LNCaP clone FGC (cell line): ENCODE measurements at places on chromosomes 3 and 15.

GRCh38 chr3:192482809-192483208 is 244.5 kb downstream of the FGF12 start:
- DNase-seq: no peak

DNA sequence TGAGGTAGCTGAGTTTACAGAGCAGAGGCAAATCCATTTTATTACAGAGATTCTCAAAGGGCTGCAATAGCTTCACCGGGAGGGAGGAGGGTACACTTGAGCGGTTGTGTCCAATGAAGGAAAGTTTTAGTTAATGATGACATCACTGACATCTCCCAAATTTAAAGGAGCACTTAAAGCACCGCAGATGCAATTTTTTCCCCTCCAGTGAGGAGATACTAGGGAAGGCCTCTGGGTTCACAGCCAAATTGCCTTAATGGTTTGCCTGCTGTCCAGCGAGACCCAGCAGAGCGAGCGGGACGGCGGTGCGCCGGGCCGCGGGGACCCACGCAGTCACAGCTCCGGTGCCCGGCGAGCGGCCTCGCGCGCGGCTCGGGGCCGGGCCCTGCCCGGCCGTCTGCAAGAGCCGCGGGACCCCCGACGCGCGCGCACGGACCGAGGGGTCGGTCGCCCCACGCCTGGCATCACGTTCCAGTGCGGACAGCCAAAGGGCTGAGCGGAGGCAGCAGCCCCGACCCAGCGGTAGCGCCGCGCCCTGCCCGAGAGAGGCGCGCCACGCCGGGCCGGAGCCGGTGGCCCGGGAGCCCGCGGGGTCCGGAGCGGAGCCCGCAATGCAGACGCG is 160.5 kb upstream of the CHRNA7 start:
- DNase-seq: no peak

DNA sequence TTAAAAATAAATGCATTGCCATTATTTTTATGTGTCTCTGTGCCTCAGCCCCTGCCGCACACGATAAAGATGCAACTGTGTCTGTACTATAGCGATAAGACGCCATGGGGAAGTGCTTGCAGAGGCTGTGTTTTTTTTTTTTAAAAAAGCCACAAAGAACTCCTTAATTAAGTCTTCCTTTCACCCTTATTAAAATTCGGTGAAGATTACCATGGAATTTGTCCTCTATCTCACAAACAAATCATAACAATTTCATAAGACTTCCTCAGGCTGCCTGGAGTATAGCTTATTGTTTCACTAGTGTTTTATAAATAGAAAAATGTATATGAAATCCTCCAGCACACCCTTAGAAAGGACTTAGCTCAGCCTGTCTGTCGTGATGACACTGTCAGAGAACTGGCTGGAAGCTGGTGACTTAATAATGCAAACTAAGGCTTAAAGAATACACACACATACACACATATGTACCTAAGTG is 374.8 kb upstream of the SLCO3A1 start:
- no peak for DNase-seq

GRCh38 chr15:39594446-39595337 is 13.8 kb downstream of the THBS1 start:
- DNase-seq: no peak

- DNase-seq: peak; percentile 31
Measured at GRCh38 chr3:181329024-181329423, 339.5 kb upstream of the DNAJC19 start.

DNA sequence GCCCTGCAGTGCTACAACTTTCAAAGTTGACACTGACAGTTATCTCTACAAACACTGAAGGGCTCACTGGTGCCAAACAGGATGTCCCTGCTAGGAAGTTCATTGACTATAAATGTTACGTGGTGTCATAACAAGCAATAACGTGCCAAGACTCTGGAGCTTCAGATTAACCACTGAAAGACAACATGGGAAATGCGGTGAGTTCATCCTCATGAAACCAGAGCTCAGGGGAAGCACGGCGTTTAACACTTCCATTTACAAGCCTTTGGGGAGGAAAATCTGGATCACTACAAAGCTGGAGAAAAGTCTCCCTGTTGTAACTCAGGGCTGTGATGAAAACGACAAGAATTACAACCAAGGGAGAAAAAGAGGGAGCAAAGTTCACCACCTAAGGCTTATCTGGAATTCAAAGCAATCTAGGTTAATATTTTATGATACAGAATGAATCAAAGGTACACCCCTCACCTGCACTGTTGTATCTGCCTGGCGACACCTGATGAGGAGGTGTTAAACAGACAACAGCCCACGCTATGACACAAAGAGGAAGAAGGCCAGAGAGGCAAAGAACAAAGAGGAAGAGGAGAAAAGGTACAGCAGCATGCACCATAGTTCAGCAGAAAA is 27.0 kb downstream of the SHQ1 start:
- DNase-seq: peak; percentile 98

DNA sequence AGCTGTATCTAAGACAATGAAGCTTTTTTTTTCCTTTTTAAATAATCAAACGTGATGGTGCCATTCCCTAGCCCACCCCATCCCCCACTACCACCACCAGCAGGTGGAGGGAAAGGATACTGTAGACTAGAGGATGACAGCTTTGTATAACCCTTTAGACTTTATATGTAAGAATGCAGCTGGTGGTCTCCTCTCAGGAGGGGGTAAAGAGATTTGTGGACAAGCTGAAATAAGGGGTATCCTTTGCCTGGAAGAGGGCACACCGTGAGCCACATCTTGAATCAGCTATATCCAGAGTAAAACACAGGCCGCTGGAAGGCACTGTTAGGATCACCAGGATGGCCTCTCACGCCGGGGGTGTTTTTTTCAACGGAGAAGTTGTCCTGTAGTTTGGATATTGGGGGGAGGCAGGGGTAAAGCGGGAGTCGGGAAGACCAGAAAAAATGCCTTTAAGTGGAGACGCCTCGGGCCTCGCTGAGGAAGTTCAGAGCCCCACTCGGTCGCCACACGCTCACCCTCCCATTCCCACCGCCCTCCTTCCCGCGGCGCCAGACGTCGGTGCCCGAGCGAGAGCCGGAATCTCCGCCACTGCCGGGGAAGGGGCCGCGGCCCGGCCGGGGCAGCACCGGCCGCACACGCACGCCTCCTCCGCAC is 986 bp downstream of the KPNA4 start:
- DNase-seq: no peak

GRCh38 chr3:10263646-10264363 is 15.5 kb downstream of the TATDN2 start:
- DNase-seq: no peak

DNA sequence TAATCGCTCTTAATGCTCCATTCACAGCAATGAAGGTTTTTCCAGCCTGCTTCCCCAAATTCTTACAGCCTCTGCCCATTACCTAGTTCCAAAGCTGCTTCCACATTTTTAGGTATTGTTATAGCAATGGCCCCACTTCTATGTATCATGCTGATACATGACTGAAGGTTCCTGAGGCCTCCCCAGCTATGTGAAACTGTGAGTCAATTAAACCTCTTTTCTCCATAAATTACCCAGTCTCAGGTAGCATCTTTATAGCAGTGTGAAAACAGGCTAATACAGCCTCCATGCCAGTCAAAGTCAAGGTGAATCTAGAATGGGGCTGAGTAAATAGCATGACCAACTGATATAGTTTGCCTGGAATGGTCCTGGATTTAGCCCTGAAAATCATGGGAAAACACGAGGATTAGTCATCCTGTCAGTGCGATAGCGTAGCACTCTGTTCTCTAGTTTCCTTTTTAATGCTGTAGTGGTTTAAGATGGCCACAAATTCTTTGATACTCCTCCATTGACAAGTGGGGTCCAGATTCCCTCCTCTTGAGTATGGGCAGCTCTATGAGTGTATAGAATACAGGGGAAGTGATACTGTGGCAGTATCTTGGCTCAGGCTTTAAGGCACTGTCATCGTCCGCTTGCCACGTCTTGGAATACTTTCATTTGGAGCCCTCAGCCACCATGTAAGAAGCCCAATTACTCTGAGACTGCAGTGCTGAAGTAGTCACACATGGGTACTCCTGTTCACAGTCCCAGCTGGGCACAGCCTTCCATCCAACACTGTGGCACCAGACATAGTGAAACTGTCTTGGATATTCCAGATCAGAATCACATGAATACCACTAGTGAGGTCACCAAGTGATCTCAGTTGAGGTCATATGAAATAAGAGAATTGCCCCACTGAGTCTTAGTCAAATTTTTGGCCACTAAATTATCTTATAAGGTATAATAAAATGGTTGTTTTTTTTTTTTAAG is 94.0 kb upstream of the PLCL2 start:
- no peak for DNase-seq

GRCh38 chr15:75136118-75136517 is 65.6 kb upstream of the C15orf39 start:
- DNase-seq: no peak

- DNase-seq: no peak
Measured at GRCh38 chr3:191792580-191792979, 331.6 kb downstream of the PYDC2 start.

DNA sequence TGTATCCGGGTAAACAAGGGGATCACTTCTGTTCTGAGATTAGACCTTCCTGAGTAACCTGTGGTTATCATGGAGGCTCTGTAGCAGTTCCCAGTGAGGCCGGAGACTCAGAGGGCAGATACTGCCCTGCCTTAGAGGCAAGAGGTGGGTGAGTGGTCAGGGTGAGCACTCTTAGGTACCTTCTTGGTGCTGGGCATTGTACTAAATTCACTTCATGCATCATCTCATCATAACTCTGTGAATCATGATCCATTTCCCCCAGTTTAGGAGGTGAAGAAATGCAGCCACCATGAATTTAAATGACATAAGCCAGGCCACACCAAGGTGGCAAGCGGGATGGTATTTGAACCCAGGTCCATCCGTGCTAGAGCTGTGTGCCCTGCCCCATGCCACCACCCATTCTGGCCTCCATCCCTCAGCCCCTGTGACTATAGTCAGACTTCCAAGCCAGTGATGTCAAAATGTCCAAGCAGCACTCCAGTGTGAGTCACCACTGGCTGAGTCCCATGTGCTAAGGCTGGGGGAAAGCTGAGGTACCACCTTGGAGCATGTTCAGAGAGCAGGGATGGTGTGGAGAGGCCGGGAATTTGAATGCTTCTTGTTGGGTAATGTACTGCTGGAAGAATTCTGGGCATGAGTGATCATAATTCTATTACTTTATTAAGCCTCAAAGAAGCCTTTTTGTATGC is 88.8 kb downstream of the EPHB1 start:
- DNase-seq: no peak

GRCh38 chr3:150462108-150462507 is 54.0 kb downstream of the TSC22D2 start:
- no peak for DNase-seq

DNA sequence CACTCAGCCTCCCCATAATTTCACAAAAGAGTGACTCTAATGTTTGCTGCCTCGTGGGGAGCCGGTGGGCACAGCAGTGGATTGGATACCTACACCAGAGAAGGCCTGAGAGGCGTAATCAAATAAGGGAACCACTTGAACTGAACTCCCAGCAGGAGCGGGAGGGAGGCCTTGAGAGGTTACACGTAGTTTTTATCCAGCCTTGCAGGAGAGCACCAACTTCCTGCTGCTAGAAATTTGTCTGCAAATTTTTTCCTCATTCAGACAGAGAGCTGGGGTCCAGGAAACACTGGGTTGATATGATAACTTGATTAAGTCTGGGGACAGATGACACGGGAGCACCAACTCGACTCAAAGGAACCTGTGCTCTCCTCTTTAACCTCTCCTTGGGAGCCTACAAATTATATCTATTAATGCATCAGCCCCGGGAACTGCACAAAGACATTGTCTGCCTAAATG is 69.8 kb downstream of the HES1 start:
- no peak for DNase-seq

DNA sequence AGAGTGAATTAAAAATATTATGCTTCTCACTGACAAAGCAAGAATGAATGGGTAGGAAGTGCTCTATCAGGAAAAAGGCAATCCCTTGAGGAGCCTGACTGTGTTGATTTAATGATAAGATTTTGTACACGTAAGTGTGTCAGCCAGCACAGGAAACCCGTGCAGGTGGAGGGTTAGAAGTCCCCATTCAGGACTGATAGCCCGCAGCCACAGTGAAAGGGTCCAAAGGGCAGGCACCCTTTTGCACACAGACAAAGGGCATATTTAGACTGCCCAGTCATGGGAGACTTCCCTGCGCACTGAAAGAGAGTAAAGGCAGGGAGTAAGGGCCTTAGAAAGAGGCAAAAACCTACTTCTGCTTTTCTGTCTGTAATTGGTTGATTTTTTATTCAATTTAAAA is 26.4 kb upstream of the SKIL start:
- no peak for DNase-seq

DNA sequence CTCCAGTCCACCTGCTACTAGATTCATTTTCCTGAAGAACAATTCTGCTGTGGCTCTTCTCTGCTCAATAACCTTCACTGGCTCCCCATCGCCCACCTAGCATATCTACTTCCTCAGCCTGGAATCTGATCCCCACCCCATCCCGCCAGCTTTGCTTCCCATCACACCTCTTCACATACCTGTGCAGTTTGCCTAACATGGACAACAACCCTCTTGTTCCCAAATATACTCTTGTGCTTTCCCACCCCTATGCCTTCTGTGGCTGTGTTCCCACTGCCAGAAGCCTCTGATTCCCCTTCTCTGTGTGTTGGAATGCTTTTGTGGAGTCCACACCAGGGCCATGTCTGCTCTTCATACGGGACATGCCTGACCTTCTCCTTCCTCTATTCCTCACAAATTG is 29.5 kb downstream of the CMTM7 start:
- DNase-seq: no peak

GRCh38 chr3:26752466-26752865 is 129.9 kb downstream of the LRRC3B start:
- no peak for DNase-seq

DNA sequence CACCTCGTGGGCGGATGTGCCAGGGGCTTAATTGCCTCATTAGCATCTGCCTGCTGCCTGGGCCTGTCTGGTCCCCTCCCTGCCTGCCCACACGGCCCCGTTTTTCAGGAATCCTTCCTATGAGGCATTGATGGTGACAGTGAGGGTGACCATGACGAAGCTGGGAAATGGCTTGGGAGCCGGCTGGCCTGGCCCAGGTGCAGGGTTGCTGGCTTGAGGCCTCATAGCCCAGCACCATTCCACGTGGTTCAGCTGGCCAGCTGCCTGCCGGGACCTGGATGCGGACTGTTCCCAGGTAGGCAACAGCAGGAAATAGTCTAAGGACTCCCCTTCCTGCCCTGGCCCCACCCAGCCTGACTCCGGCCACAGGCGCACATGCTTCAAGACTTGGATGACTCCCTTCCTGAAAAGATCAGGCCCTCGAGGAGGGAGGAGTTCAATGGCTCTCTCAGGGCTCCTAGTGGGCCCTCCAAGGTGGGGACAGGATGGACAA is 8.9 kb upstream of the DUSP7 start:
- no peak for DNase-seq

DNA sequence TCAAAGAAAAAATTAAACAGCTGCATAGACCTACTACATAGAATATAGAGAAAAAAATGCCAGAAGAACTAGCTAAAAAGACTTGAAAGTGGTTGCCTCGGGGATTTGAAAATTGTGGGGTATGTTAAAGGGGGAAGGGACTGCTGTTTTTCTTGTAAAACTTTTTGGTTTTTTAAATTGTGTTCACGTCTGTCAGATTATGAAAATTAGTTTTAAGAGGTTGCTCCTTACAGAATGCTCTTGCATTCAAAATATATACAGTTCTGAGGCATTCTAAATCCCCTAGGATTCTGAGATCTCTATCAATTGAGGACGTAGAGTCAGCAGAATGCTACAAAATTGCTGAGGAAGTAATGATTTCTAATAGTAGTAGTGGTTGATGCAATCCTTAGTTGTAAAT is 28.6 kb downstream of the PIAS1 start:
- no peak for DNase-seq
